Kasumi-1 (cell line): ENCODE measurements at places on chromosomes 1 and 21.

- DNase-seq = peak; percentile 18
Measured at GRCh38 chr1:156705918-156706656, 704 bp upstream of the CRABP2 start.

DNA sequence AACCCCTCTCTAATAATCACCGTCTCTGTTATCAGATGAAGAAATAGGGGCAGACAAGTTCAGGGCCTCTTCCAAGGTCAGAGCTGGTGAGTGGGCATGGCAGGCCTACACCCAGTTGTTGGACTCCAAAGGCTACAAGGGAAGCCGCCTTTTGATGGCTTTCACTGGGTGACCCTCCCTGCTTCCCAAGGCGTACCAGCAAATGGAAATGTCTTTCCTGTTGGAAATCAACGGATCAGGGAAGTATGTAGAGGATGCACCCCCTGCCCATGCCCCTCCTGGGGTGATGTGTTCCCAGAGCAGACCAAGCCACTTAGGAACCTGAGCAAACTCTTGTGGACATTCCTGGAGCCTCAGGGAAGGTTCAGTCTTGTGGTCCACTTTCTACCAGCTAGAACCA lies 47.4 kb downstream of the LGR6 start:
- DNase-seq = no peak

DNA sequence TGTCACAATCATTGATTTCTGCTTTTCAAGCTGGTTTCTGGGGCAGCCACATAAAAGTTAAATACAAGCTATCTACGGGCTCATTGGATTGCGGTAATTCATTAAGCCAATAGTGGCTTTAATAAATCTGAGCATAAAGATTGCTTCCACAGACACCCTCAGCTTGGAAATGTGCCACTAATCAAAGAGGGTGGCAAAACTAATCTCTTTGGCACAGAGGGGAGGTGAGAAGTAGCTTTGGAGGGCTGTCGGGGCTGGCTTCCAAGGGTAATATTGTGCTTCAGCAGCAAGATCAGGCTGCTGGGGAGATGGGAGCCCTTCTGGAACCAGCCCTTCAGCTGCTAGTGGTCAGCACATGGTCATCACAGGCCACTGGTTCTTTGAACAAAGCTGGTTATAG lies 21.2 kb upstream of the KAZN start:
- DNase-seq = no peak

DNA sequence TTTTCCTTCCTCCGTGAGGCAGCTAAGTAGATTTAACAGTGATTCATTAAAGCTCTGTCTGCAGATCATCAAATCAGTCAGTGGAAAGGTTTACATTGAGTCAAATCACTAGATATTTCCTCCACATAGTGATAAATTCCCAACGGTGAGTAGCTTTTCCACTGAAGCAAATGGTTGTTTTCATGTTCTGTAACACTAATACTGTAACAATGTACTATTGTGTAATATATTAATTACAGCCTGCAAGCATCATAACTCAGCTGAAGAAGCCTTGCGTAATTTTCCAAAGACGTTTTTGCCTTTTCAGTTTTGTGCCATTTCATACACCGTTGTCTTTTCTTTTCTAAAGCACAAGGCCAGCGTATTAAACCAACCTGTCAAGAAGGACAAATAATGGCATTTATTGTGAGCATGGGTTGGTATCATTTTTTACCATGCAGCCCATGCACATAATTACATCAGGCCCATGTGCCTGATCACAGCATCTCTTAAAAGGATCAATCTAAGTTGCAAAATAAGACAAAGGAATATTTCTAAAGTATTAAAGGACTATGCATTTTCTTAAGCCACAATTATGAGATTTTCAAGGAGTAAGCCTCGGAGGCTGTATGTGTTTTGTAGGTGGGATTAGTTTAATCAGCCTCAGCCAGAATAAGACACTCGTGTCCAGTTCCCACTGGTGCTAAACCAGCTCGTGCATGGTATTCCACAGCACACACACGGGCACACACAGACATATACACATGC lies 16.7 kb upstream of the PDE9A start:
- no peak for DNase-seq

DNA sequence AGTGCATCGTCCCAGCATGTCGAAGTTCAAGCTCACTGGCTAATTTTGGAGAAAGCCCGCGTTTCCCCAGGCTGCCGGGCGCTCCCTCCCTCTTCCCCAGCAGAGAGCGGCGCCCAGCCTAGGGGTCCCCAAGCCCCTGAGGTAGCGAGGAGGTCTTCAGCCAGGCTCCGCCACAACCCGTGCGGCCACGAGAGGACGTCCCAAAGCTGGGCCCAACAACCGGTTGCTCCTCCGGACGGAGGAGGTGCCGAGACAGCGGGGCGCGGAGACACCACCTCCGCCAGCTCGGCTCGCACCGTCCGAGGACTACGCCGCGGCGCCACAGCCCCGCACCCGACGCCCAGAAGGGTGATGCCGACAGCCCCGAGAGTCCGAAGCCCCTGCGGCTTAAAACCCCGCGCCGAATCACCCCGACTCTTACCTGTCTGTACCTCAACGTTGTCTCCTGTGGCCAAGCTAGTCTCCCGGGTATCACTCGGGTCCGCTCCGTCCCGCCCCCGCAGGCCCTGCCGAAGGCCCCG lies at the start of gene DENND2C:
Gene DENND2C, minus strand, starts transcription at position 488 of the 521 bp plus-strand sequence. CDS start 44,065 bp downstream, outside the sequence.
- DNase-seq = peak; percentile 40

- no peak for DNase-seq
Measured at GRCh38 chr1:34929853-34930701, 627 bp upstream of the DLGAP3 start.

DNA sequence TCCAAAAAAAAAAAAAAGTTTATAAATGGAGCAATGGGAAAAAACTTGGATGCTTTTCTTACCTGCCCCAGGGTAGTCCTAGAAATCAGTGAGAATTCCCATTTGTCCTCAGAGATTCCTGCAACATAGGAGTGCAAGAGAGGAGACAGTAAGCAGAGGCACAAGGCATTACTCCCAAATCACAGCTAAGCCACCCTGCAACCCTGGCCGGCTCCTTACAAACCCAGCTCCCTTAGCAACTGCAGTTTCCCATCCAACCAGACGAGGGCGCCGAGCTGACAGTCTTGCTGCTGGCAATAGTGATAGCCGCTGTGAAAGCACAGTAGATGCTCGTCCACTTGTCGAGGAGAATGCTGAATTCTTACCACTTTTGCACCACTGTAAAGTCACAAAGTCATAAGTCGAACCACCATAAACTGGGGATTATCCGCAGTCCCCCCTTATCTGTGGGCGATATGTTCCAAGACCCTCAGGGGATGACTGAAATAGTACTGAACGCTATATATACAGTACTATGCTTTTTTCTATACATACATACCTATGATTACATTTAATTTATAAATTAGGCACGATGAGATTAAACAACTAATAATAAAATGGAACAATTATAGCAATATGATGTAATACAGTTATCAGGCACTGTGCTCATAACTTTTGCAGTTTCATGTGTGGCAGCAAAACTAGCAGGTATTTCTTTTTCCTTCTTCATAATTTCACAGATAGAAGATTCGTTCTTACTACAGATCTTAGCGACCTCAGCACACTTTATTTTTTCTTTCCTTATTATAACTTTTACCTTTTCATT lies 6.0 kb upstream of the PITHD1 start:
- DNase-seq = peak; percentile 87

DNA sequence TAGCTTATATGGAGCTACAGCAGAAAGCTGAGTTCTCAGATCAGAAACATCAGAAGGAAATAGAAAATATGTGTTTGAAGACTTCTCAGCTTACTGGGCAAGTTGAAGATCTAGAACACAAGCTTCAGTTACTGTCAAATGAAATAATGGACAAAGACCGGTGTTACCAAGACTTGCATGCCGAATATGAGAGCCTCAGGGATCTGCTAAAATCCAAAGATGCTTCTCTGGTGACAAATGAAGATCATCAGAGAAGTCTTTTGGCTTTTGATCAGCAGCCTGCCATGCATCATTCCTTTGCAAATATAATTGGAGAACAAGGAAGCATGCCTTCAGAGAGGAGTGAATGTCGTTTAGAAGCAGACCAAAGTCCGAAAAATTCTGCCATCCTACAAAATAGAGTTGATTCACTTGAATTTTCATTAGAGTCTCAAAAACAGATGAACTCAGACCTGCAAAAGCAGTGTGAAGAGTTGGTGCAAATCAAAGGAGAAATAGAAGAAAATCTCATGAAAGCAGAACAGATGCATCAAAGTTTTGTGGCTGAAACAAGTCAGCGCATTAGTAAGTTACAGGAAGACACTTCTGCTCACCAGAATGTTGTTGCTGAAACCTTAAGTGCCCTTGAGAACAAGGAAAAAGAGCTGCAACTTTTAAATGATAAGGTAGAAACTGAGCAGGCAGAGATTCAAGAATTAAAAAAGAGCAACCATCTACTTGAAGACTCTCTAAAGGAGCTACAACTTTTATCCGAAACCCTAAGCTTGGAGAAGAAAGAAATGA lies 37.6 kb downstream of the CENPF start:
- no peak for DNase-seq

DNA sequence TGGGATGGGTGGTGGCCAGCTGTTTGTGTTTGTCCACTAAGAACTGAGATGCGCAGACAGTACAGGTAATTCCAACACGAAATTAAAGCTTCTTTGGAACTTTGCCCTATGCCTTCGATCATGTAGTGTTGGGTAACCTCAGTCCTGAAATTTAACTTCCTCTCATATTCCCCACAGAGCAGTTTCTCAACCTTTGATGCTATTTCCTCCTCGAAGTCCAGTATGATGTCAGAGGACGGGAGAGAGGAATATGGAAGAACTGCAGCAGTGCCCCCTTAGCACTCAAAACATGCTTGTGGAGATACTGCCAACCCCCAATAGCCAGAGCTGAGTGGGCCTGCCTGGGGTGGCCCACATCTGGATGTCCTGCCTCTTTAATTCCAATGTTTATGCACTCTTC lies 3.6 kb downstream of the LPAR3 start:
- peak; percentile 38 for DNase-seq

- DNase-seq = peak; percentile 35
Measured at GRCh38 chr1:16032388-16033102, 10.7 kb downstream of the CLCNKA start.

- no peak for DNase-seq
Measured at GRCh38 chr1:28144203-28145135, 32.0 kb downstream of the PTAFR start.

DNA sequence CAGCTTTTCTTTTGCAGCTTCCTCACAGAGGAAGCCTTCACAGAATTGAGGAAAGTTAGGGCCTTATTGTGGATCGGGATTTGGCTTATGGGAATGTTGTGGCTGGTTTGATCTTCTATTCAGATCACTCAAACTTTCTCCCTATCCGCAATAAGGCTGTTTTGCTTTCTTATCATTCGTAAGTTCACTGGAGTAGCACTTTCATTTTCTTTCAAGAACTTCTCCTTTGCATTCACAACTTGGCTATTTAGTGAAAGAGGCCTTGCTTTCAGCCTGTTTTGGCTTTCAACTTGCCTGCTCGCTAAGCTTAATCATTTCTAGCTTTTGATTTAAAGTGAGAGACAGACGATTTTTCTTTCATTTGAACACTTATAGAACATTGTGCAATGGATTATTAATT lies 181.9 kb upstream of the B3GALT2 start:
- no peak for DNase-seq

DNA sequence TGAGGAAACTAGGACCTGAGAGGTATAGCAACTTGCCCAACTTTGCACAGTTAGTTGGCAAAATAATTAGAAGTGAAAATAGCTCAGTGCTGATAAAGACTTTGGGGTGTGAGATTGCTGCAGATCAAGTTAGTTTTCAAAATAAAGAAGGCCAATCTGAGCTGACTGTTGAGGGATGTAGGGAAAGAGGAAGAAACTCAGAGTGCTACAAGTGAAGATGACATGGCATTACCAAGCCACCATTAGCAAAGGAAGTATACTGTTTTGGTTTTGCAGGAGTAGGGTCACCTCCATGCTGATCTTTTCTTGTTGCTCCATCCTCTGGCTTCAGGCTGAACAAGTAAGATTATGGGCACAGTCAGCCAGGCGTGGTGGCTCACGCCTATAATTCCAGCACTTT lies 78.7 kb upstream of the ADAM30 start:
- DNase-seq = no peak

GRCh38 chr21:42169758-42170157 lies 49.2 kb upstream of the ABCG1 start:
- DNase-seq = no peak

GRCh38 chr1:116852910-116853309 lies 56.8 kb upstream of the PTGFRN start:
- DNase-seq = no peak

DNA sequence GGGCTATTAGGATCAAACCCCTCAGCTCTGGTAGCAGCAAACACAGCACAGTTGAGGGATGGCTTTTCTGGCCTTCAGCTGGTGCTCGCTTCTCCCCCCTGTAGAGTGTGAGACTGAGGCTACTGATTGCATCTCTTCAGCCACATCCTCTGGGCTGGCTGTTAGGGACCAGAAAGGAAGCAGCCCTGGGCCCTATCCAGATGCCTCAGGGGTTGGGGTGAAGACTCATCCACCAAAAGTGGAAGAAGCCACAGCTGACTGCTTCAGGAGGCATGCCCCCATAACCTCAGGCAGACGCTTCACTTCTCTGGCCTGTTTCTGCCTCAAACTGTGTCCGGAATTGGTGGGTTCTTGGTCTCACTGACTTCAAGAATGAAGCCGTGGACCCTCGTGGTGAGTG lies 6.2 kb upstream of the TMEM200B start:
- DNase-seq = no peak

DNA sequence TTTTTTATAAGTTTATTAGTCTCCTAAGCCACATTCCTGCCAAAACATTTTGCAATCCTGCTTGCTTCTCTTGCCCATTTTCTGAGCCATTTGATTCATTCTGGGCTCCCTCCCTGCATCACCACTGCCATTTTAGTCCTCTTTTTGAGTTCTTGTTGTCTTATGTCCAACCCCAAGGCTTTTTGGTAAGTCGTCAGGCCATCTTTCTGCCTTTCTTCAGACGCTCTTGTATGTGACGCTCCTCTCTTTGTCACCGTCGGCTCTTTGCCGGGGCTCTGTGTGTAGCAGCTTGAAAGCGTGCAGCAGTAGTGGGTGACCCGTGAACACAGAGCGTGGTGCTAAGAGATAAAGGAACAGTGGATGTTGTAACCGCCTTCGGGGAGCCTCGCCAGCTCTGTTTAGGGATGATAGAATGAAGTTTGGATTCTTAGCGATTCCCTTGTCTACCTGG lies 14.6 kb downstream of the HUNK start:
- no peak for DNase-seq

DNA sequence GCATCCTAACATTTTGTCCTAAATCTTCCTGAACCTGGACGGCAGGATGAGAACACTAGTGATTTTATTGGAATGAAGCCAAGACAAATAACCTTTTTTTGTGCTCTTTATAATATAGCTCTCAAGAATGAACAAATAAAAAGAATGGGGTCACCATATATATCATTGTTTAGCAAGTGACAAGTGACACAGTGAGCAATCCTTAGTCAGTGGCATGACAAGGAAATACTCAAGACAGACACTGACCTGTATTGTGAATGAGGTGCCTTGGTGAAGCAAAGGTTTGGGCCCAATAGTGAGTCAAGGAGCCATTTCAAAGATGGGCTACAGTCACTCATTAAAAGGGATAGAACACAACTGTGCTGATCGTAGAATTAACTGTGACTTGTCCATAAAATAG lies 35.7 kb downstream of the PTGFR start:
- DNase-seq = no peak
